Myocyte (in vitro differentiated cells): ENCODE measurements at places on chromosomes 1 and 21.

DNA sequence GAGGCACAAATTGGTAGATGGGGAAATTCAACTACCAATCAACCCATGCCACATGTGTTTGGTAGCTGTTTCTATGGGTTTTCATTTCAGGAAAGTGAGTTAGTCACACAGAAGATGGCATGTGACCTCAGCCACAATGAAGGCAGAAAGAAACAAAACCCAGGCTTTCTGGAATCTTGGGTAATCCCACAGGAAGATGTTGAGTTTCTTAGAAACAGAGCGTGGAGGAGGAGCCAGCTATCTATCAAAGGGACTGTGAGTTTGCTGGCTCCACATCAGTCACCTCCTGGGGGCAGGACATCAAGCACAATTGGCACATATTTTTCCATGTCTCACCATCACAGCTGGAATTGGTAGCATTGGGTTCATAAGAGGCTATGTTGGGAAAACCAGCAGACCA, 188.9 kb upstream of the PLXNA2 start:
- peak; percentile 40 for DNase-seq

GRCh38 chr1:30571380-30571779, 152.0 kb downstream of the MATN1 start:
- DNase-seq, result no peak

GRCh38 chr1:180116964-180117763, 37.5 kb upstream of the QSOX1 start:
- peak; percentile 12 for DNase-seq

- no peak for DNase-seq
Measured at GRCh38 chr1:72296501-72296900, 14.2 kb upstream of the NEGR1 start.

DNA sequence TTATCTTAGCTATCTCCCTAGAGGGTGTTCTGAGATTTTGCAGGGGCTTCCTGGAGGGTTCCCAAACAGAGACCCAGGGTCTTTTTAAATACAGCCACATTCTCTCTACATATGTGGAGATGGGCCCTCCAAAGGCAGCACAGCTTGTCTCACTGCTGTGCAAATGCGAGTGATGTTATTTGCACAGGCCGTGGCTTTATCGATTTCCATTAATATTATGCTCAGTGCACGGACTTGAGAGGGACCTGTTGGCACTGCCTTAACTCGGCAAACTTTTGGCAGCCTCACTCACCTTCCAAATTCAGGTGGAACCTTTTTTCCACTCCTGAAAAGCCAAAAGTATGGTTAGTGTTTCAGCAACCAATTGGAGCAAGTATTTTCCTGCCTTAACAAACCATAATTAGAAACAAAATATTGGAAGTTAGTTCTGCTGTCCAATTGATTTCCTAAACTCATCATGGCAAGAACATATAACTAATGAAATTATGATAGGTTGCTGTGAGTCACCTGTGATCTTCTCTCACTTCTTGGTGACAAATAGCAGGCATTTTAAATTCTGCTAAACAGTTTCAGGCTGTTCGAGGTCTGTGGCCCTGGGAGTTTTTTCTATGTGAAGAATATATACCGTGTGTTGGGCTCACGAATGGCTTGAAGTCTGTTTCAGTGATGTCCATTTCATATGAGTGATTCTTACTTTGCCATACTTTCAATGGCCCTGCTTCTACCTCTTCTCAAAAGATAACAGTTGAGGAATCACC, 10.9 kb downstream of the LHX9 start:
- DNase-seq, result no peak

- no peak for DNase-seq
Measured at GRCh38 chr1:232615306-232615800, 14.6 kb downstream of the SIPA1L2 start.

DNA sequence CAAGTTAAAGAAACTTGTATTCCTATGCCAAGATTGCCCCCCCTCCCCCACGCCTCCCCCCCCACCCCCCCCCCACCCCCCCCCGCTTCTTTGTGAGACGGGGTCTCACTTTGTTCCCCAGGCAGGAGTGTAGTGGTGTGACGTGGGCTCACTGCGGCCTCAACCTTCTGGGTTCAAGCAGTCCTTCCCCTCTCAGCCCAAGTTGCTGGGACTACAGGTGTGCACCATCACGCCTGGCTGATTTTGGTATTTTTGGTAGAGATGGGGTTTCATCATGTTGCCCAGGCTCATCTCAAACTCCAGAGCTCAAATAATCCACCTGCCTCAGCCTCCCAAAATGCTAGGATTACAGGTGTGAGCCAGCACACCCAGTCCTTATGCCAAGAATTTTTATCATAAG, 136.6 kb downstream of the POU2F1 start:
- no peak for DNase-seq

DNA sequence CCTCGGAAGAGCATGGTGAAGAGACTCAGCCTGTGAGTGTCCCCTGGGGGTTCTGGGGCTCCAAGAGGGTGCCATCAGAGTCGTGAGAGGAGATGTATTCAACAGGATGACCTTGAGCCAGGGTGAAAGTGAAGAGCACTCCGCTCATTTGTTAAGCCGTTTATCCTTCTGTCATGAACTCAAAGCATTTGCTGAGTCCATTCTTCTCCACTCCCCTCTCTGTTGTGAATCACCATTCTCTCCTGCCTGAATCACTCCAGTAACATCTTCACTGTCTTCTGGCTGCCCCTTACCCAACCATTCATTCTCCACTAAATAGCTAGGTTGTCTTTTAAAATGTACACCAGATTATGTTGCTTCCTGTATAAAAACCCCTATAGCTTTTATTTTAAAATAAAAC, 102.2 kb downstream of the RGL1 start:
- no peak for DNase-seq

DNA sequence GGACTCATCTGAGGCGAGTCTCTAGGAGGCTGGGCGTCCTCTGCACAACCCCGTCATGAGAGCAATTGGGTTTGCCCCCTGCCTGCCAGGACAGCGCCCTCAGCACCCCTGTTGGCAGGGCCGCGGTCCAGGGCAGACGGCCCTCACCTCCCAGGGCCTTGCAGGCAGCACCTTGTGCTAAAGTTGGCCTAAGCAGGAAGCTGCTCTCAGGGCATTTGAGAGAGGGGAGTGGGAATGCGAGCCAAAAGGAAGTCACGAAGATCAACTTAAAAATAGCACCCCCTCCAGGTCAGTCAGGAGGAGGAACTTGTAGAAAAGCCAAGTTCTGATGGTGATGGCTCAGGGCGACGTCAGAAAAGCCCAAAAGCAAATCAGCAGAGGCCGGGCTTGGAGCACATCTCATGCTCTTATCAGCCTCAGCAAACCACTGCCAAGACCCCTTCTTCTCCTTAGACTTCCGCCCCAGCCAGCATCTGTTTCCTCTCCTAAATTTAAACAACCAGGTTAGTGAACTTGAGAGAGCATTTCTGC, 12.6 kb upstream of the ADORA3 start:
- peak; percentile 26 for DNase-seq

DNA sequence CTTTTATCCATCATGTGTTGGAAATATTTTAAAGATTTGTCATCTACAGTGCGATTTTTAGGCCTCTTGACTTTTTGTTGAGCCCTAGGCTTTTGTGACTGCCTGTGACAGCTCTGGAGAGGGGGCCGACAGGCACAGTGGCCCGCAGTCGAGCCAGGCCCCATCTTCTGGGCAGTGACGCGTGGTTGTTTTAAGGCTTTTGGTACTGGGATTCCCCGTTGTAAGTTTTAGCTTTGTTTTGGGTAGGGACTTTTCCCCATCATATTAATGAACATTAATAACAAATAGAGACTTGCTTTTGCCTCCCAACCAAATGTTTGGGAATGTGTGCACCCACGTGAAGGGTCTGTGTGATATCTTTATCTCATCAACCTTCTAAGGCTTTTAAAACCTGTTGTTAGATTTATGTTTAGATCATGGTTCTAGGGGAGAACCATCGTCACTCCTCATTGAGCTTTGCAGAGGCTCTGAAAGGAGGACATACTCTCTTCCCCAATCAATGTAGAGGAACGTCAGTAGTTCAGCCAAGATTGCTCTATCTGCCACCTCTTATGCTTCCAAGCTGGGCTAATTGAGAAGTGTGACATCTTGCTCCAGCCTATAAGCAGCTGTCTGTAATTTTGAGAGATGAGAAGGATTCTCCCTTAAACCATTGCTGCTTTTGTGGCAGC, 34.6 kb downstream of the MAPKAPK2 start:
- DNase-seq, result no peak

DNA sequence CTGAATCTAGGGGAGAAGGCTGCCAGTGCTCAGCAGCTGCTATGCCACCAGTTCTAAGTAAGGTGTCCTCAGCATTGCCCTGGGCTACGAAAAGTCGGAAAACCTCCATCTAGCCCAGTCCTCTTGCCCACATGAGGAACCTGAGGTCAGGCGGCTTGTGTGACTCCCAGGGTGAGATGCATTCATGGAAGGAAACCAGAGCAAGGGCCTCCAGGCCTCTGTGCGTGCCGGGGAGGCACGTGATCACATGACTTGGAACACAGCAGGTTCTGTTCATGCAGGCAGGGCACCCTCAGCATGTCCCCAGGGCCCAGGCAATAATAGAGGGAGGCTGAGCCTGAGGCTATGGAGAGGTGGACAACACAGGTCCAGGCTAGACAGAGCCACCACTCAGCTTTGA, 312.5 kb upstream of the DUSP10 start:
- DNase-seq, result no peak

DNA sequence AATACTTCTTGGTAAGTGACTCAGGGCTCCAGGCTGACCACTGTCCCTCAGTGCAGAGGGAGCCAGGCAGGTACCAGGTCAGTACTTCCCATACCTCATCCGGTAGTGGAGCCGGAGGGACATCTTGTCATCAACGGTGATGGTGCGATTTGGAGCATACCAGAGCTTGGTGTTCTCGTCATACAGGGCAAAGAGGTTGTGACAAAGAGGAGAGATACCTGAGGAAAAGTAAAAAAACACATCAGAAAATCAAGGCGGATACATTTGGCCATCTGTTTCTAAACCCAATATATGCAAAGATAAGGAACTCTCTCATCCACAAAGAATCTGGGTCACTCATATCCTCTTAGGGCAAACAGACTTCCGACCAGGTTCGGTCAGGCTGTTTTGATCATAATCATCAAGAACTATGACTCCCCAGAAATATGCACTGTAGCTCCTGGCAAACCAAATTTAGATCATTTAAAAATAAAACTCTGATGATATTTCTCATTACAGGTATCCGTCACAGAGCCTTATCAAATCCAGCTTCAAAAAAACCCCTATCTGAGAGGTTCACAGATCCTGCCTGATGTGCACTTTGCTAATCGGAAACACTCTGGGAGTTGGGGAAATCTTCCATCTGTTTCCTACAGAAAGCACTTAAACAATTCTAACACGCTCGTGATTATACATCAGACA, 87.3 kb downstream of the JAK1 start:
- no peak for DNase-seq

DNA sequence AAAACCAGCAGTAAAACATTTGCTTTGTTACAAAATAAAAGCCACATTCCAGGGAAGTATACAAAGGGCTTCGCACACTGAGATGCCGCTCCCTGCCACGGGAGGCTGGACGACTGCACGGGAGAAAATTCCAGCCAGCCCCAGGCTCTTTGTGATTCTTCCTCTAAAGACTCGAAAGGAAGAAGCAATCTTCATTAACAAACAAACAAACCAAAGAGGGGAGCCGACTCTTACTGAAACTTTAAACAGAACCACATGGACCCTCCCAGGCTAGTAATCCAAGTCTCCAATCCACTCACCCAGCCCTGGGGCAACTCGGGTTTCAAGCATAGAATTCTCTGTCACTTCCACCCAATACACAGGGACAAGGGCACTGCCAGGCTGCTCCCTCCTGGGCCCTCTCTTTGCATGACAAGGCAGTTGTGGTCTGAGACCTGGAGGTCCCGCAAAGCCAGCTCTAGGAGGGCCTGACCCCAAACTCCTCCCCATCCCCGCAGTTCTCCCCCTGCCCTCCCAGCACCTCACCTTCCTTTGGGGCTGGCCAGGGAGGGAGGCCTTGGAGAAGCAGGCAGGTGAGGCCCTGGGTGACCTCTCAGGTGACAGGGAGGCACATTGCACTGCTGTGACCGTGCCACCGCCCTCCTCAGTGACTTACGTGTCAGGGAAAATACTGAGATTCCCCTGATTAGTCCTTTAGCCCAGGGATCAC, 26.6 kb upstream of the COL18A1 start:
- DNase-seq, result peak; percentile 4

DNA sequence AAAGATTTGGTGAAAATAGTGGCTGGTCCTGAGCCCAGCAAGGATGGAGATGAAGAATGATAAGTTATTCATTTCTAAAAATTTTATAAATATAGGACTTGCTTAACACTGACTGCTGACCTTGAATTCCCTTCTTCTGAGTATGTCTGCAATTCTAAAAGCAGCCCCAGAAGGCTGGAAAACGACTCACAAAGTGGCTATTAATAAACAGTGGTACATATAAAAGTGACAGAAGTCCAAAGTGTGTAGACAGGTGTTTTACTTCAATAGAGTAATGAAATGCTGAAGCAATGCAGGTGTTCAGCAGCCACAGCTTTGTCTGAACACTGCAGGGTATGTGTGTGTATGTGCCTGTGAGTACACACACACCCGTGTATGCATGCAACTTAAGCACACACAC, 219.0 kb upstream of the NRIP1 start:
- DNase-seq, result peak; percentile 64

DNA sequence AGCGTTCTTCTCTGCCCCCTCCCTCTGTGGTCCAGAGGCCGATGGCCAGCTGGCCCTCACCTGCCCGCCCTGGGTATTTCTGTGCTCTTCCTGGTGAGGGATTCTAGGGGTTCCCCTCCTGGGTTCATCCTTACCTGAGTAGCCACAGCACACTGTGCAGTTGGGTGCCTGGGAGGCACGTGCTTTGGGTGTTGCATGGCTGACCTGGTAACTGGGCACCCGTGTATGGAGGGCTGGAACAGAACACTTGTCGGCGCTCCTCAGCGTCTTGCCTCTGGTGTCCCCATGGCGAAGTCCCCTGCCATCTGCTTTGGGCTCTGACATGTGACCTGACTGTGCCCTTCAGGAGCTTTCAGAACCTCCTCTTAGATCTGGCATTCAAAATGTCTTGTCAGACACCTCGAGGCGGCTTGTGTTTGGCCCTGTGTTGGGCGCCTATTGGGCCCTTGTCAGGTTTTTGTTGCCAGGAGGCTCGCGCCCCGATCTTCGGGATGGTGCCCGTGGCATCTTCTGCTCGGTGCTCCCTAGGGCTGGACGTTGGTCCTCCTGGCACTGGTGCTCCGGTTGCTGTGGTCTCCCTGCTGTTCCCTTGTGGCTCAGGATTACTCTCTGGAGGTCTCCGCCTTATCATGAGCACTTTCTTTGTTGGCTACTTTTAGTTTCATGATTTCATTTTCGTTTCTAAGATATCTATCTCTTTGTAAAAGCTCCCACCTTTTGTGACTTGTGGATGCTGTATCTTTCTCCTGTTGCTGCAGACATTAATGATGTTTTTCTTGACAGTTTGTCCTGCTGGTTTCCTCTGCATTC, 28.5 kb downstream of the SKI start:
- peak; percentile 61 for DNase-seq

DNA sequence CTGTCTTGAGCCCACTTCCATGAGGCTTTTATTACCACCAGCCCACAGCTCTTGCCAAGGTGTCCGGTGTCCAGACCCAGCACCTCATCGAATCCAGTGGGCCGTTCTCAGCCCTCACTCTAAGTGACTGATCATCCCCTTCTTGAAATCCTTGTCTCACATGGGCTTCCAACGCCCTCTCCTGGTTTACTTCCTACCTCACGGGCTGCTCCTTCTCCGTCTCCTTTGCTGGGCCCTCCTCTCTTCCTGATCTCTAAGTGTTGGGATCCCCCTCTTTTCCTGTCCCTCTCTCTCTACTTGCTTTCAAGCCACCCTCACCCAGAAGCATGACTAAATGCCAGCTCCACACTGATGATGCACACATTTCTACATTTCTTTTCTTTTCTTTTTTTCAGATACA, 9.0 kb upstream of the RHBG start:
- peak; percentile 46 for DNase-seq

GRCh38 chr1:66729523-66729922, 22.7 kb upstream of the DYNLT5 start:
- no peak for DNase-seq

- no peak for DNase-seq
Measured at GRCh38 chr1:79363430-79363829, 356.9 kb upstream of the ADGRL4 start.
